Stimulated activated CD8-positive, alpha-beta memory T cell treated with anti-CD3 and anti-CD28 coated beads, Interleukin-7, amount 100 ng/mL, for 48 hours (primary cell): ENCODE measurements at places on chromosomes 4 and X.

GRCh38 chr4:159413306-159413943 is 310.5 kb downstream of the RAPGEF2 start:
- DNase-seq = no peak

GRCh38 chrX:153903991-153904957 is at the start of gene AVPR2:
Gene AVPR2, plus strand, starts transcription at chrX:153904673. Its CDS starts 473 bp downstream, at chrX:153905146.
- no peak for DNase-seq

DNA sequence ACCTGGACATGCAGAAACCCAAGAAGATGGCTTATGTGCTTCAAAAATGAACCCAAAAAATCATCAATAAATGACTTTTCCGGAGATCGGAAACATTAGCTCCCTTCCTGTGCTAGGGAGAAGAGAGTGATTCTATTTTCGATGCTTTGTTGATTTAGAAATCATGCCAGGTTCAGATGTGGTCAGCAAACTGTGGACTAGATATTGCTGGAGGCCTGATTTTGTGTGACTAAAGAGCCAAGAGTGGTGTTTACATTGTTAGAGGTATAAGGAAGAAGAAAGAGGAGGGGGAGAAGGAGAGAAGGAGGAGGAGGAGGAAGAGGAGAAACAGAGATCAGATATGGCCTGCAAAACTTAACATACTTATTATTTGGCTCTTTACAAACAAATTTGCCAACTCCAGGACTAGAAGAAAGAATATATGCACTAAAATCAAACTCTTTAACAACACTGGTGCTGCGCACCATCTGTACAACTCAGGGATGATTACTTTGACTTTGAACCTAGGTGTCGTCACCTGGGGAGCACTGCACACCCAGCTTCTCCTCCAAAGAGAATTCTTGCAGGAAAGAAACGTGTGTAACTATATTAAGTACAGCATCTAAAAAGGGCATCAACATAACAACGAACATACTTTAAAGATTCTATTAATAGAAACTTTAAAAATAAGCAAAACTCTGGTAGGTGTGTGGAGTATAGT is 664.9 kb upstream of the LCORL start:
- DNase-seq = no peak

- no peak for DNase-seq
Observed at GRCh38 chrX:87693204-87693603, 175.6 kb downstream of the KLHL4 start.

DNA sequence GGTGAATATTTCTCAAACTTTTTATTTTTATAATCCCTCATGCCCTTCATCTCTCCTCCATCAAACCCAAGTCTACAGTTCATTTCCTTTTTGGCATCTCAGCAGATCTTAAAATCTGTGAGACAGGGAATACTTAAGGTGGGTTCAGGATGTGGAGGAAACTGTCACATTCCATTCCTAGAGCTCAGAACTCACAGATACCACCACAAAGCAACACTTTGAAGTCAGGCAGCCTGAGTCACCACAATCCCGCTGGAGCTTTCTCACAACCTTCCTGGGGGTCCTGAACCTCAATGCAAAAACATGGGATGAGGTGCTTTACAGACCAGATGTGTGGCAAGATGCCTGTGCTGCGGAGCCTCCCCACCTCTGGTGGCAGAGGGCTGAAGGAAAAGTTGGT is 63.2 kb downstream of the HHIP start:
- no peak for DNase-seq

DNA sequence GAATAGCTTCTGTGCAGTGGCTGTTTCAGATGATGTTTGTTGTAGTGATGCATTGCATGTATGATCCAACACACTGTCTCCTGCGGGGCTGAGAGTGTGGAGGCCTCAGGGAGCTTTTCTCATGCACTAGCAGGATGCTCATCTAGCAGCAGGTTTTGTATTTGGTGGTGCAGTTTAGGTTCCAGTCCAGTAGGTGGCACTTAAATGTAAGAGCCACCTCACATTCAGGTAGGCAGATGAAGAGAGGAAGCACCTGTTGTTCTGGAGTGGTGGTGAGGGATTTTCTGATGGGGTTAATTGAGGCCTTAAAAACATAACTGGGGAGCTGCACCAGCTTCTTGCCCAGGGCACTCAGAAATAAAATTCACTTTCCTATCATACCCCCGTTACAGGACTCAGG is 300.9 kb downstream of the SPIN4 start:
- no peak for DNase-seq

GRCh38 chr4:70678383-70678999 is 9.8 kb upstream of the UTP3 start:
- no peak for DNase-seq

GRCh38 chr4:176906709-176907108 is 114.0 kb upstream of the VEGFC start:
- DNase-seq = no peak

DNA sequence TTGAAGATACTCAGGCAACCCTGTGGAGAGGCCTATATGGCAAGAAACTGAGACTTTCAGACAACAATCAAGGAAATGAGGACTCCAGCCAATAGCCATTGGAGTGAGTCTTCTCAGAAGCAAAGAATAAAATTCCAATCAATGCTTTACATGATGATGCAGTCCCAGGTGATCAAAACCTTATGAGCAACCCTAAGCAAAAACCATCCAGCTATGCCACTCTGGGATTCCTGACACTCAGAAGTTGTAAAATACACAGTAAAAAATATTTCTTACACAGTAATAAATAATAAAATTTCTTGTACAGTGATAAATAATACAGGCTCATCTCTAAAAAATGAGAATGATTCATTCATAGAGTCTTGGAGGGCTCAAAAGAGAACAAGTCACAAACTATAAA is 150.6 kb downstream of the IL15 start:
- no peak for DNase-seq

- no peak for DNase-seq
Observed at GRCh38 chr4:128861856-128862518, 52.5 kb downstream of the JADE1 start.

- DNase-seq = no peak
Observed at GRCh38 chr4:93573285-93573684, 255.3 kb upstream of the ATOH1 start.

DNA sequence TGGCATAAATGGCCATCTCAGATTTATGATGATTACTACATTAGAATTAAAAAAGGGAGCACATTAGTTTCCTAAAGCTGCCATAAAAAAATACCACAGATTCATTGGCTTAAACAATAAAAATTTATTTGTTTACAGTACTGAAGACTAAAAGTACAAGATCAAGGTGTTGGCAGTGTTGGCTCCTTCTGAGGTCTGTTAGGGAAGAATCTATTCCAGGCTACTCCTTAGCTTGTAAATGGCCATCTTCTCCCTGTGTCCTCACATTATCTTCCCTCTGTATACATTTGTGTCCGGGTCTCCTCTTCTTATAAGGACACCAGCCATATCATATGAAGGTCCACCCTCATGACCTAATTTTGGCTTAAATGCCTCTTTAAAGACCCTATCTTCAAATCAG is 341.0 kb downstream of the SLC7A11 start:
- no peak for DNase-seq

DNA sequence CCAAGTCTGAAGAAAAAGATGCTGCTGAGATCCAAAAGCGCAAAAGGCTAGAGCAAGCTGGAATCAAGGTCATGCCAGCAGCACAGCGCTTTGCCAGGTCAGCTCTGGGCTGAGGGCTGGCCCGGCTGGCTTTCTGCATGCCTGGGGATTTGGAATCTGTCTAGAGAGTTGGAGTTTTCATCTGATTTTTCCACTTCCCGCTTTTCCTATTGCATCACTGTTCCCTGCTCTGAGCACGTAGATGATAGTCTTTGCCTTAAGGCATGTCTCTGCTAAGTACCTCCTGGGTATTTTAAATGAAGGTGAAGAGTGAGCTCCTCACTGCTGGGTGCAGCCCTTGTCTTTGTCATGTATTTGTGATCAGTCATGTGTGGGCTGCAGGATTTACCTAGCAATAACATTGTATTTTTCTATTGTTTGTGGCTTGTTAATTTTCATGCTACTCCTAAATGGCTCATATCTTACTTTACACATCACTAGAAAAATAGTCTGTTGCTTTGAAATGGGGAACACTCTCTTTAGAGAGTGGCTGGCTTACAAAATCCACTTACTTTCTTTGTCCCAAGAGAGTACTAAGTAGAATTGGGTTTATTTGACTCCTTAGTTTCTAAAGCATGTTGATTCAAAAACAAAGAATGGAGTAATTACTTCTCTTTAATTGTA is 82.8 kb downstream of the LIMCH1 start:
- DNase-seq = no peak

DNA sequence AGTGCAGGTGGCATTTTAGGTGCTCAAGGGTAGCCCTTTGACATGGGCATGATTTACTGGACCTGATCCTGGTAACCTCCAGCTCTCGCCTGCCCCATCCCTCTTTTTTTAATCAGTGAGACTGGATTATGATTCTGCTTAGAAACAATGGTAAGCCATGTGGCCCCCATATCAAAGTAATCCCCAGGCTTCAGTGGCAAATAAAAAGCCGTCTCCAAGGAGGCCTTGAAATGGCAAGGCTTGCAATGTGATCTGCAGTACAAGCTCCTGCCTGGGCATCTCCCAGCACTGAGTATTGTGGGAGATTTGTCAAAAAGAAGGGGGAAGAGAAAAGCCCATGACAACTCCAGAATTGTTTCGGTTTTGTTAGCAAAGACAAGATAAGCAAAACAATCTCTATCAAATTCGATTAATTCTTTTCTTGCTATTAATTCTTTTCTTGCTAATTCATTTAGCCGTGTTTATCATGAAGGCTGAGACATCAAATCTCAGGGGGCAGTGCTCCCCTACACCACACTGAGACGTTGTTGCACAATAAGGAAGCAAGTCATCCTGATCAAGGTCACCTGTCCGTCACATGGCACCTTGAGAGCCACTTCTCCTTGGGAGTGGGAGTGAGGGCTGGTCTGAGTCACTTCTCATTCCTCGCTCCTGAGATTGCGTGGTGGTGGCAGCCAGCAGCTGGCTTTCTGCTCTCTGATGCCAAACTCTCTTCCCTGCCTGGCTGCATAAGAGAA is 312.7 kb upstream of the GATB start:
- DNase-seq = no peak

DNA sequence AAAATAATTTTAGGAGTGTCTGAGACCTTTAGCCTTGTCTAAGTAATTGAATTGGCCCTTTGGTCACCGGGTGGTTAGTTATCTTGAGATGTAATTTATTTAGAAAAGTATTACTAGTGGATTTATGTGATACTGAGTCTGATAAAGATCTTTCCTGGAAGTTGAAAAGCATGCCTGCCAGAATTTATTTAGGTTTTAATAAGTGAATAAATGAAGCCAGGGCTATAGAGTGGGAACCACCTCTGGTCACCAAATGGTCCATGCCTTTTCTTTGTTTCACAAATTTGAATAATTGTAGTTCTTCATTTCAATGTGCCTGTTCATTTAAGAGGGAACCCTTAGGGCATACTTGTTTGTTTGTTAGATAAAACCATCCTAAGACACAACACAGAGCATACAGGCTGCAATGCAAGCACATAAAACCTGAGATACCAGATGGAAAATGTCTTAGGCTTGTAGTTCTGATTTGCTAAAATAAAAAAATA is 627.8 kb downstream of the ADGRL3 start:
- DNase-seq = no peak

DNA sequence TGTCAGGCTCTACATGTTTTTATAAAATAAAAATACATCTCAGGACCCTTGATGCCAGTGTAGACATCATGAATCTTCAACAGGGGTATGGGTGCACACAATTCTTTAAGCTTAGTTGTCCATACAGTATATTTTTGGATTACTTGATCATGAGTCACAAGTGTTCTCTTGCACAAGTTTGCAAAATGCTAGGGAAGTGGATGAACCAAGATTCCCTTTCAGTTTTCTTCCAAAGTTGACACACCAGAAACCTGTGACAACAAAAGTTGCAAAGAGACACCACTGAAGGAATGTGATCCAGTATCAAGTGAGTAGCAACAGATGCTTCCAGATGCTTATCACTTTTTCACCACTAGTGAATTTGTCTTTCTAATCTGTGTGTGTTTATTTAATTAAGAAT is 1021.2 kb downstream of the PCDH7 start:
- no peak for DNase-seq

DNA sequence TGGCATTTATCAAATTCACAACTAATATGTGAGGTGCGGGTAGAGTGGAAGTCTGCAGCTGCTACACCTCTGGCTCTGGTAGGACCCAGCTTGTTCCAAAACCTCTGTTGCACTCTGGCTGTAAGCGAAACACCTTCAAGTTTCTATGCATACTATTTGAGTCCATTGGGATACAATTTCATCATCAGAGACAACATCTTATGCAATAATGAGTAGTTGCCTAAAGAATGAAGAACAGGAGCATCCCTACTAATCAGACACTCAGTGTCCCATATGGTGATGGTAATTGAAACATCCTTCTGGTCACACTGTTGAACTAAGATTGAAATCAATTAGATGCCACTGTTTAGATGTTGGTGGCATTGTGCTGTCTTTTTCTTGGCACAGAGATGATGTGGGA is 178.4 kb downstream of the MGST2 start:
- DNase-seq = no peak

DNA sequence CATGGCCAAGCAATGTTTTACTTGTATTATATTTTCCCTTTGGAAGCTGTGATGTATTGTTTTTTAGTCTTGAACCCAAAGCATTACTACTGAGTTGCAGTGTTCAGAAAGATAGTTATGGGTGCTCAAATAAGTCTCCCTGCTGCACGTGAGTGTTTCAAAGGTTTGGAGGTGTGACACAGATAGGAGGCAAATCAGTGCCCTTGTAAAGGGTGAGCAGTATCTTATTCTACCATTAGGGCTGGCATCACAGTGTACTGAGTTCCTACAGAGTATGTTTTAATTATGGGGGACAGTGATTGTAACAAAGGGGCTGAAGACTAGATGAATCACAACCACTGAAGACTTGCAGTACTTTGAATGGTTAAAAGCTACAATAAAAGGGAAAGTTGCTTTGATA is 38.3 kb downstream of the NOCT start:
- DNase-seq = no peak

- no peak for DNase-seq
Observed at GRCh38 chr4:185204238-185204910, 574 bp upstream of the CFAP97 start.

DNA sequence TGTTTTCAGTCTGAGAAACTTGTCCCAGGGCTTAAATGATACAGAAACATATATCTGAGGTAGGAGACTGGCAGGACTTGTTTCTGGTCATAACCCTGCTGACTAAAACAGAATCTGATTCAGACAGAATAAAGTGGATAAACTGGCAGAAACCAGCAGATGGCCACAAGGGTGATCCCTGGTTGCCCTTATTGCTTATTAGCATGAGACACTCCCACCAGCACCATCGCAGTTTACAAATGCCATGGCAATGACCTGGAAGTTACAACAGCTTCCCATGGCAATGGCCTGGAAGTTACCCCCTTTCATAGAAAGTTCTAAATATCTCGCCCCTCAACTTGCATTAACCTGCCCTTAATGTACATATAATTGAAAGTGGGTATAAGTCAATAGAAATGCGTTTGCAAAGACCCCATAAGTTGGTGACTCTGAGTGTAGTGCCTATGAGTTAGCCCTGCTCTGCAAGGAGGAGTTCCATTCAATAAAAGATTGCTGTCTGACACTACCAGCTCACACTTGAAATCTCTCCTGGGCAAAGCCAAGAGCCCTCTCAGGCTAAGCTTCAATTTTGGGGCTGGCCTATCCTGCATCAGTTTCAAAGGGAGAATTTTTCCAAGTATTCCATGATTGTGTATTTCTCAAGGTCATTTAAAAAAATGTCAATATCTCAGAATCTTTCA is 52.9 kb upstream of the PAGE5 start:
- DNase-seq = no peak

- DNase-seq = no peak
Observed at GRCh38 chr4:93825551-93826216, 2.9 kb upstream of the ATOH1 start.
